ENCODE measurements at places on chromosomes 11 and 22.

- no peak for DNase-seq
Observed at GRCh38 chr11:82732348-82732733, 1.3 kb downstream of the FAM181B start.

GRCh38 chr11:27471589-27472397, 797 bp downstream of the LGR4 start:
- peak; percentile 74 for DNase-seq

- peak; percentile 22 for DNase-seq
Observed at GRCh38 chr11:99069856-99070444, 49.2 kb downstream of the CNTN5 start.

- peak; percentile 53 for DNase-seq
Observed at GRCh38 chr22:27879923-27880322, 39.1 kb downstream of the PITPNB start.

DNA sequence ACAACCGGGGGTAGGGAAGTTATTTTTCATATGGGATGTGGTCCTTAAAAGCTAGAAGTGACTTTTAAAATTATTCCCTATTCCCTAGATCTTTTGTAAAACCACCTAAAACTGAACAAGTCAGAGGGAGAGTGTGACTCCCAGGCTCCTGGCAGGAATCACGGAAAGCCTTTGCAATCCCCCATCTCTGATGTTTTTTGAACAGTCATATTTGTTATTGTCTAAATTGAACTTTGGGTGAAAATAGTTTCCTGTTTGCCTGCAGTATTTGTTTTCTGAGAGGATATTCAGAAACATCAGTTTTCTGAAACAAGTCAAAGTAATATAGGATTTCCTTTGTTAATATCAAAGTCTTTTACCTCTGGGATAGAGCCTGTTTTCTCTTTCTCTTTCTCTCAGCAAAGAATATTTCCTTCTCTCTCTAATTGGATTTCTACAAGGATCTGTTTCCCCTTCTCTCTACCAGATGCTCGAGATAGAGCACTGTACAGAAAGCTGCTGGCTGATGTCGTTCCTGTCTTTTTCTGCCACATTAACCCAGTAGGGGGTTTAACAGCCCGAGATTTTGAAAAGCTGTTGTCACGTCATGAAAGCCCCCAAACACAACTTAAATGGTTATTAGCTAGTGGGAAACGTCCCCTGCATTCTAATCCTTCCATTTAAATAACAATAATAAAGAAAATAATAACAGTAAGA, 132.2 kb upstream of the PITPNB start:
- DNase-seq: no peak

- DNase-seq: no peak
Observed at GRCh38 chr11:36449561-36450096, 60.4 kb downstream of the TRAF6 start.

DNA sequence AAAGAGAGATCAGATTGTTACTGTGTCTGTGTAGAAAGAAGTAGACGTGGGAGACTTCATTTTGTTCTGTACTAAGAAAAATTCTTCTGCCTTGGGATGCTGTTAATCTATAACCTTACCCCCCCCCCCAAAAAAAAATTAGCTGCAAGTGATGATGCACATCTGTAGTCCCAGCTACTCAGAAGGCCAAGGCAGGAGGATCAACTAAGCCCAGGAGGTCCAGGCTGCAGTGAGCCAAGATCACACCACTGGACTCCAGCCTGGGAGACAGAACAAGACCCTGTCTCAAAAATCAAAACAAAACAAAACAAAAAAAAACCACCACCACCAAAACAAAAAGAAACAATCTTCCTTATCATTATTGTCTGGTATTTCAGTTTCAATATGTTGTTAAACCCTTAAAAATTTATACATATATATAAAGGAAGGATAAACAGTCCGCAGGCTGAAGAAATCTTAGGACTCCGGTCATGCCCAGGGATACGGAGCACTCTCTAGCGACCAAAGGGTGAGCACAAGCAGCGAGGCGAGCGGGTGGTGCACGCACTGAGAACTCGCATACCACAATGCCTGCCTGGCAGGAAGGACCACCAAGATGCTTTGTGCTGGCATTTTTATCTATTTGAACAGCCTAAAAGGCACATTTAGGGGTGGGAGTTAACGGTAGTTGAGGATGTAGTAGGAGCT, 6.4 kb downstream of the POLDIP3 start:
- no peak for DNase-seq

DNA sequence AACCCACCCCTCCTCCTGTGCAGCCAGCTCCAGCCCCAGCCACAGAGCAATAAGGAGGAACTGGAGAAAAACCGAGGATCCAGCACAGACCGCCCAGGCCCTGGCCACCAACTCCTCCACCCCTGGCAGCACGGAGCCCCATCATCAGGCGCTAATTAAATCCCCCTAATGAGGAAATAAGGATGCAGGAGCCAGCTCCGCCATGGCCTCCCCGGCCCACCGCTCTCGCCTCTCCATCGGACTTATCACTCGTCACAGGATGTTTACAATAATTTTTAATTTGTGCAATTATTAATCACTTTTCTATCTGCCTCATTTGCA, 42.6 kb downstream of the BUD13 start:
- no peak for DNase-seq

DNA sequence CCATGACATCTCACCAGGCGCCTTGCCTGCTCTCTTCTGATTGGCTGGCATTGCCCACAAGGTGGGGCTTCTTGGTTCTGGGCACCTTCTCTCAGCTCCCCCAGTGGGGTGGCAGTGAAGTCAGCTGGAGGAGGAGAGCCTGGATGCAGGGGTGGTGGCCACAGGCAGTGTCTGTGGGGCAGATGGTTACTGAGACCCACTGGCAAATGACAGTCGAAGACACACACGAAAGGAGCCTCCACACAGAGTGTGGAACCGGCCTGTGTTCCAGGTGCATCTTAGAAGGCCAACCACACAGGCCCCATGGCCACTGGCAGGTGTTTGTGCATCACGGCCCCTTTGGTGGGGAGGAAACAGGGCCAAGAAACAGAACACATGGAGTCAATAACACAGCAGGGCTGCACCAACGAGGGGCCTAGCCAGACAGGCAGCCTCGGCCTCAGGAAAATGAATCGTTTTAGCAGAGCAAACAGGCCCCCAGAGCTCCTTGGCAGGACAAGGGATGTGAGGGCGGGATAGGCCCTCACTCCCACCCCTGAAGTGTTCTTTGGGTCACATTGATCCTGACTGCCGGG, 683.4 kb downstream of the TBC1D22A start:
- no peak for DNase-seq

DNA sequence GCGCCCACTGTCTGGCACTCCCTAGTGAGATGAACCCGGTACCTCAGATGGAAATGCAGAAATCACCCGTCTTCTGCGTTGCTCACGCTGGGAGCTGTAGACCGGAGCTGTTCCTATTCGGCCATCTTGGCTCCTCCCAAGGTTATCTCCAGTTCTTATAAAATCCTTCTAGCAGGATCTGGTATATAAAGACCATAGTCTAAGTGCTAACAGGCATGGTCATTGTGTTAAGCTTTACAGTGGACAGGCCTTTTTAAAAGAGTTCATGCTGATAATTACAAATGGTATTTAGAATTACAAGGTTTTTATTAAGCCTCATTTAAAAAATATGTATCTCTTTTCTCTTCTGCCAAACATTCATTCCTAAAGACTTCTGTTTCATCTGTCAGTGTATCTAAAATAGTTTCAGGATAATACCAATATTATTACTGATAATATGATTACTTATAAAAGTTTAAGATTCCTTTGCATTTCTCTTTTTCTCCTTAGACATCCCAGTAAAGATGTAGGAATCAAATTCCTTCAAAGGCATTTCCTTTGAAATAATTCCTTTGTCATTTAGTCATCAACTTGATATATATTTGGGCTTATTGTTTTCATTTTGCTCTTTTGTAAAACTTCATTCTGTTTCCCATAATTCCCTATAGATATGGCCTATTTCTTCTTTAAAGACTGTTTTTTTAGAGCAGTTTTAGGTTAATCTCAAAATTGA, 20.7 kb downstream of the DDX10 start:
- no peak for DNase-seq

- DNase-seq: peak; percentile 16
Observed at GRCh38 chr22:17120711-17121232, 388 bp downstream of the TMEM121B start.

- DNase-seq: no peak
Observed at GRCh38 chr11:13328286-13328685, 50.7 kb downstream of the BMAL1 start.

DNA sequence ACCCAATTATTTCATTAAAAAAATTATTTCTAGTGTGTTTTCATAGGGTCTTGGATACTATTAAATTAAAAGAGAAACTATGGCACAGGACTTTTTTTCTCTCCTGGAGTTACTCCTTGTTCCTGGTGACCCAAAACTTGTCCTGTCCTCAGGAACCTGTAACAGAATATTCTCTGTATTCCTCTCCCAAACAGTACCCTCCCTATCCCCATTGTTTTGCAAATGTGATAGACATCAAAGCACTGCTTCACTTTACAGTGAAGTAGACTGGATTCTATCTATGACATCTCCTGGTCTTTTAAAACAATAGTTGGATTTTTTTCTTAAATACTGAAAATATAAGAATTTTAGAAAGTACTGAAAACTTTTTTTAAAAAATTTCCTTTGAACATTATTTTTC, 37.2 kb downstream of the FAR1 start:
- DNase-seq: no peak

GRCh38 chr11:86595451-86595850, 77.0 kb downstream of the ME3 start:
- no peak for DNase-seq

GRCh38 chr11:19577976-19578619, 134.5 kb upstream of the NAV2 start:
- no peak for DNase-seq

GRCh38 chr11:10349281-10349665, 44.4 kb downstream of the ADM start:
- DNase-seq: no peak

DNA sequence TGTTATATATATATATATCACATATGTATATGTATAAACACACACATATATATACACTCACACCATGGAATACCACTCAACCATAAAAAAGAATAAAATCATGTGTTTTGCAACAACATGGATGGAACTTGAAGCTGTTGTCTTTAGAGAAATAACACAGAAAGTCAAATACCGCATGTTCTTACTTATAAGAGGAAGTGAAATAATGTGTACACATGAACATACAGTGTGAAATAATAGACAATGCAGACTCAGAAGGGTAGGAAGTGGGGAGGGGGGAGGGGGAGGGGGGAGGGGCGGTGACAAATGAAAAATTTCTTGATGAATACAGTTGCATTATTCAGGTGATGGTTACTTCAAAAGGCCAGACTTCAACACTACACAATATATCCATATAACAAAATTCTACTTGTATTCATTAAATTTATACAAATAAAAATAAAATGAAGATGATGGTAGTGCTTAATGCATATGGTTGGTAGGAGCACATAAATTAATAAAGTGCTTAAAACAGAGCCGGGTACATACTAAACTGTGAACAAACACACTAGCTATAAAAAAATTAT, 5.8 kb upstream of the OR5B2 start:
- DNase-seq: no peak

GRCh38 chr11:9030601-9031000, 26.8 kb upstream of the NRIP3 start:
- no peak for DNase-seq

DNA sequence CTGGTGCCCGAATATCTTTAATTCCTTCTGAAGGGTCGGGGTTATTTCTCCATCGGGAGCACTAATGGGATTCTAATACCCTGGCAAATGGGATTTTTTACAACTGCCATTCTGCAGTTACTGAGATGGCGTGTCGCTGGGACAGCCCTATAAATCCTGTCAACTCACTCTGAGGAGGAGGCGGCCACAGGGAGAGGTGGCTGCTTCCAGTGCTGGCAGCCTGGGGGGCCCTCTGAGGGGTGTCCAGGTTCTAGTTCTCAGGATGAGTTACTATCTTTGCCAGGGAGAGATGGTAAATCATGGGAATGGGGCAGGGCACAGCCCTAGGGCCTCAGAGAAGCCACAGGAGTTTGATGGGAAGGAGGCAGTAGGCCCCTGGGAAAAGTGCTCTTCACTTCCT, 135.9 kb downstream of the NTM start:
- DNase-seq: no peak

- DNase-seq: peak; percentile 64
Observed at GRCh38 chr11:12411806-12412727, 34.7 kb downstream of the PARVA start.

DNA sequence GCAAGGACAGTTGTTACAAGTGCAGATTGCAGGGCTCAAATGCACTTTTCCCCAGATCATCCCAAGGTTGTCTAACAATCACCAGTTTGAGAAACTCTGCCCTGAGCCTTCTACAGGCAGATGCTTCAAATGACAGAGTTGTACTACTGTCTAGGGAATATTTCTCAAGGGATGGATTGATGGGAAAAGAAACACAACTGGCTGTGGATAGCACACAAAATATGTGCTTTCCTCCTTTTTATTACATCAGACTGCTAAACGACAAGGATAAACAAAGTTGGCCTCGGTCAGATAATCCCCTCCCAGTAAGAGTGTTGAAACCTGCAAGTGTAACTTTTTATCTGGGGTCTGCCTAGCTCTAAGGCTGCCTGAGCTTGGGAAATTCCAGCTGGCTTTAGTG, 46.6 kb upstream of the SORL1-AS1 start:
- no peak for DNase-seq

- DNase-seq: no peak
Observed at GRCh38 chr22:33597274-33597985, 322.8 kb downstream of the LARGE1 start.

- DNase-seq: no peak
Observed at GRCh38 chr22:22384668-22385244, 123.8 kb downstream of the ZNF280B start.

- no peak for DNase-seq
Observed at GRCh38 chr11:121563900-121564822, 111.4 kb upstream of the SORL1-AS1 start.

GRCh38 chr11:64620381-64620971, 29.5 kb downstream of the SLC22A12 start:
- no peak for DNase-seq

DNA sequence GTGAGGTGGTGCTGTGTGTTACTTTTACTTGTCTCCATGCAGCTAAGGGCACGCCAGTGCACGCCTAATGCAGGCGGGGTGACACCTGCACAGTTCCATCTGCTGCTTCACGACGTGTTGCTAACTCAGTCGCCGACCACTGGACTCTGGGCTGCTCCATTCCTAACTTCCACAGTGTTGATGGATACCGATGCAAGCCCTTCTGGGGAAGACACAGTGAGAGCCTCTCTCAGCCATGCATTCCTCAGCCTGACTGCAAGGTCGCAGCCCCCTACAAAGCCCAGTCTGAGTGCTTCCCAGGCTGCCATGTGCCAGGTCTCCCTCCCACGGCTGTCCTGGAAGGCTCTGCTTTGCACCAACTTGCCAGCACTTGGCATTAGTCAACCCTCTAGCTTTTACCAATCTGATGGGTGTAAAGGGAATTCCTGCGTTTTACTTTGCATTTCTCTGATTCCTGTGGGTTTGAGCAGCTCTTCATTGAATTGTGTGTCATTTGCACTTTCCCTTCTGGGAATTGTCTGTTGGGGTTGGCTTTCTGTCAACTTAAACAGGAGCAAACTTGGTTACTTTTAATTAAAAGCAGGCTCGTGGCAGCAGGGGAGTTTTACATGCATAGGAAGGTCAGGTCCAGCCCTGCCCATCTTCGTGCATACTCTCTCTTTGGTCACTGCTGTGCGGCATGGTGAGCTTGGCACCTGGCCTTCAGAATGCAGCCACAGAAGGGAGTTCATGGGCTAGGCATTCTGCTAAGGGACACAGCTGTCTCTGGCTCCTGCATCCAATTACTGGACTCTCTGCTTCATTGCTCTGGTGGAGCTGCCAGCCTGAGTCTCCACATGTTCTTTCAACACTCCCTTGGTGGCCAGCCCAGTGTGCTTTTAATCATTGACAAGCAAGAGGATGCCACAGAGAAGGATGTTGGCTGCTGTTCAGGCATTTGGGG, 34.6 kb upstream of the SHANK2 start:
- no peak for DNase-seq

All from KBM-7 (cell line).